Glutamatergic neuron (in vitro differentiated cells): ENCODE measurements at places on chromosomes 16 and 17.
A peak's percentile ranks its signal among the peaks of the same experiment; 100 is the strongest.

DNA sequence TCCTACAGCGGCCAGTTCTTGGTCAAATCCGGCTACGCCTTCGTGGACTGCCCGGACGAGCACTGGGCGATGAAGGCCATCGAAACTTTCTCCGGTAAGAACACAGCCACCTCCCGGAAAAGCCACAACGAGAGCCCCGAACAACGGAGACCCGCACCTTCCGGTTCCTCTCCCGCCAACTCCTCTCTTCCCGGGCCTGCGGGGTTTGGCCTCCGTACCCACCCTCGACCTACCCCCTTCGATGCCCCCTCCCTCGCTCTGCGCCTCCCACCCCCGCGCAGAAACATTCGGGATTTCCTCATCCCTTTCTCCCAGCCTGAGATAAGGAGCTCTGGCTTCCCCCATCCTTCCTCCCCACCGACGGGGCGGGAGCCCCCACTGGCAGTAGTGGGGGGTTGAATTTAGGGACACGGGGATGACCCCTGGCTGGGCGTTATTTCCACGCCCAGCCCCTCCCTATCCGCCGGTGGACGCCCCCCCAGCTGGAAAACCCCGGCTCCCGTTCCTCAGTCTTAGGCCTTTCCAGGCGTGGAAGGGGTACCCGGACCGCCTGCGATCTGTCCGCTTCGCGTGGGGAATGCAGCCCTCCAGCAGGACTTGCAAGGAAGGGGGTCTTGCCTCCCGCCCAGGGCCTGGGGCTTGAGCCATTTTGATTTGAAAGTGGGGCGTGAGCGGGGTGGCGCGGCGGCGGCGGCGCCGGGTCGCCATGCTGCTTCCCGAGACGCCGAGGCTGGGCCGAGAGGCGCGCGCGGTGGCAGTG lies 822 bp downstream of the IGF2BP1 start:
- DNase-seq = peak; percentile 52

- no peak for DNase-seq
Measured at GRCh38 chr16:26493751-26494150, 573.0 kb upstream of the C16orf82 start.

- DNase-seq = no peak
Measured at GRCh38 chr17:70369391-70369790, 200.1 kb downstream of the KCNJ2 start.

GRCh38 chr16:56360117-56361008 lies 65.0 kb downstream of the AMFR start:
- no peak for DNase-seq

GRCh38 chr17:50848711-50849110 lies 13.3 kb downstream of the WFIKKN2 start:
- DNase-seq = no peak

DNA sequence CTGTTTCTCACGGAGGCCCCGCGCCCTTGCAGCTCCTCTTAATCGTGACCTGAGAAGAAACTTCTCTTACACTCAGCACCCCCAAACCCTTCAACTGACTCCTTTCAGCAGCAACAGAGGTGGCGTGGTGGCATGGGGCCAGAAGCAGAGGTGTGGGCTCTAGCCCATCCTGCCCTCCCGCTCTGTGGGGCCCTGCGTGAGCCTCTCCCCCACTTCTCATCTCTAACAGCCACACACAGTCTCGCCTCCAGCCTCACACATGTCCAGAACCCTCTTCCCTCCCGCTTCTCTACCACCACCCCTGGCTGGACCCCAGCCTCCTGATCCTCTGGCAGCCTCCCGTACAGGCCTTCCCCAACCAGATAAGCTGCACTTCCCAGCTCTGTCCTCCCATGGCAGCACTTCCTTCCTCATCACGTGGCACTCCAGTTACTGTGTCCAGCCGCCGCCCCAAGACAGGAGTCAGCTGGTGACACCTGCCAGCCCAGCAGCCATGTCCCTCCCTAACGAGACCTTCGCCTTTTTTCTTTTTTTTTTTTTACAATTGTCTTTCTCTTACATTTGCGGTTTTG lies 30.5 kb downstream of the NSMCE1 start:
- no peak for DNase-seq

DNA sequence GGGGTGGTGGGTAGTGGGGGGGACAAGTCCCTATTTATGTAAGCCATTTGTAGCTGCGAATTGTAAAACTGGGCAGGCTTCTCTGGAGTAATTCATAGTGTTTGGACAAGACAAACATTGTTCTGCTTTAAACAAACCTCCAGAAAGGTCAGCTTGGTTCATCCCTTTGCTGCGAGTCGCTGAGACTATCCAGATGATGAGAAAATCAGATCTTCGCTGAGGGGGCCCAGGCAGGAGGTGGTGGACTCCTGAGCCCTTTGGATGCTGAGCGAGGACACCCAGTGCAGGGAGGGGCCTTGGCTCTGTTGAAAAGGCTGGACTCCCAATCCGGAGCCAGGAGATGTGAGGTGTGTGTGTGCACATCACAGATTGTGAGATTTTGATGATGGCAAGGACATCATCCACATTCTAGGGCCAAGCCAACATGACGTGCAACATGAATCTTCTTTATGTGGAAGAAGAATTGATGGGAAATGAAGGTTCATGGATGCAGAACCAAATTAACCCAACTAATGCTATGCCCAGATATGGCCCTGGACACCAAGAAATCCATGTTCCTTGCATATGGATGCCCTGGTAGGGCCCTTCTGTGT lies 15.0 kb upstream of the NTN1 start:
- DNase-seq = no peak

- no peak for DNase-seq
Measured at GRCh38 chr17:76251478-76252039, 11.3 kb upstream of the RNF157 start.

- no peak for DNase-seq
Measured at GRCh38 chr16:57358527-57359095, at the start of gene CCL22. TSS of gene CCL22 (plus strand) at chr16:57358783. CDS start at chr16:57358817, 34 bp downstream.

- no peak for DNase-seq
Measured at GRCh38 chr16:27235938-27236245, 32.6 kb downstream of the KDM8 start.

- DNase-seq = no peak
Measured at GRCh38 chr17:74280093-74280513, 6.1 kb downstream of the DNAI2 start.

DNA sequence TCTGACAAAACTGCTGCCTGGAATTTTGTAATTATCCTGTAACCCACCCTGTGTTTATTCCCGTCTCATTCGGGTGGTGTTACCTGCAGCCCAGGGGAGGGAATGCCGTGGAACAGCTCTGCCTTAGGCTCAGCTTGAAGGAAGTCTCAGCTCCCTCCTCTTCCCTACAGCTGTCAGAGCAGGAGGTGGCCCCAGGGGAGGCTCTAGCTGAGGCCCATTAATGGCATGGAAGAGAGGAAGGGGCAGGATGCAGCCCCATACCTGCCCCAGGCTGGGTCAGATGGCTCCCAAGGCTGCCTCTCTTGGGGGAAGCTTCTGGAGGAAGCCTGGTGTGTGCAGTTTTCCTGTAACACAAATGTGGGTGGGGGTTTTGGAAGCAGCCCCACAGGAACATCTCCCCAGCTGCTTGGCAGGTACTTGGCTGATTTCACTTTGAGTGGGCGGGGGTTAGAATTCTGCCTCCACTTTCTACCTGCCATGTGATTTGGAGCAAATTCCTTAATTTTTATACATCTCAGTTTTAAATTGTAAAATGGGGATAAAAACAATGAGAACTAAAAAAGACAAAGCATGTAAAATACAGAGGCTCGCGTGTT lies 103.9 kb downstream of the MGAT5B start:
- DNase-seq = peak; percentile 65

GRCh38 chr17:61384692-61385576 lies 14.7 kb upstream of the TBX2 start:
- peak; percentile 23 for DNase-seq

- DNase-seq = no peak
Measured at GRCh38 chr16:6835941-6836340, 496.7 kb upstream of the RBFOX1 start.

GRCh38 chr16:89052890-89053724 lies 40.5 kb upstream of the ACSF3 start:
- DNase-seq = no peak

- DNase-seq = no peak
Measured at GRCh38 chr16:4133897-4134372, 17.7 kb upstream of the ADCY9 start.

DNA sequence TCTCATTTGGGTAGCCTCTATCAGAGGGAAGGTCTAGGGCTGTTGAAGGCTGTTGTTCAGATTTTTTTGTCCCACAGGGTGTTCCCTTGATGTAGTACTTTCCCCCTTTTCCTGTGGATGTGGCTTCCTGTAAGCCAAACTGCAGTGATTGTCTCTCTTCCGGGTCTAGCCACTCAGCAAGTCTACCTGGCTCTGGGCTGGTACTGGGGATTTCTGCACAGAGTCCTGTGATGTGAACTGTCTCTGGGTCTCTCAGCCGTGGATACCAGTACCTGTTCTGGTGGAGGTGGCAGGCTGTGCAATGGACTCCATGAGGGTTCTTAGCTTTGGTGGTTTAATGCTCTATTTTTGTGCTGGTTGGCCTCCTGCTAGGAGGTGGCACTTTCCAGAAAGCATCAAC lies 23.3 kb upstream of the CCR7 start:
- no peak for DNase-seq

GRCh38 chr17:58005031-58005727 lies 1.9 kb downstream of the SRSF1 start:
- DNase-seq = no peak

GRCh38 chr17:16938031-16938430 lies 33.9 kb downstream of the TNFRSF13B start:
- no peak for DNase-seq

- DNase-seq = no peak
Measured at GRCh38 chr17:82937411-82938371, 97.9 kb upstream of the ZNF750 start.

DNA sequence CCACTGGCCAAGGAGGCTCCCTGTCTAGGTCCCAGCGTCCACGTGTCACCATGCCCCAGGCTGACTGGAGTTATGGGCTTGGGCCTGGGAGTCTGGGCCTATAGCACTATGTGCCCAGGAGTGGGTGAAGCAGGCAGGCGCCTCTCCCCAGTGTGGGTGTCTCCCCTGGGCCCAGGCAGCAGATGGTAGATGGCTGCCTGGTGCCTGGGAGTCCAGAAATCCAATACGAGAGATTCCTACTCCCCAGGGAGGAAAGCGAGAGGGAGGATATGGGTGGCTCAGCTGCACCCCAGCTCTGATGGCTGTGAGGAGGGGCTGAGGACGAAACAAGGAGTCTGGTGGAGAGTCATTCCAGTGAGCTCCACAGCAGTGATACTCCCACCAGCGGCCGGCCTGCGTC lies 5.0 kb downstream of the KCNH6 start:
- DNase-seq = no peak

- no peak for DNase-seq
Measured at GRCh38 chr16:48123104-48123788, 32.5 kb downstream of the ABCC12 start.

DNA sequence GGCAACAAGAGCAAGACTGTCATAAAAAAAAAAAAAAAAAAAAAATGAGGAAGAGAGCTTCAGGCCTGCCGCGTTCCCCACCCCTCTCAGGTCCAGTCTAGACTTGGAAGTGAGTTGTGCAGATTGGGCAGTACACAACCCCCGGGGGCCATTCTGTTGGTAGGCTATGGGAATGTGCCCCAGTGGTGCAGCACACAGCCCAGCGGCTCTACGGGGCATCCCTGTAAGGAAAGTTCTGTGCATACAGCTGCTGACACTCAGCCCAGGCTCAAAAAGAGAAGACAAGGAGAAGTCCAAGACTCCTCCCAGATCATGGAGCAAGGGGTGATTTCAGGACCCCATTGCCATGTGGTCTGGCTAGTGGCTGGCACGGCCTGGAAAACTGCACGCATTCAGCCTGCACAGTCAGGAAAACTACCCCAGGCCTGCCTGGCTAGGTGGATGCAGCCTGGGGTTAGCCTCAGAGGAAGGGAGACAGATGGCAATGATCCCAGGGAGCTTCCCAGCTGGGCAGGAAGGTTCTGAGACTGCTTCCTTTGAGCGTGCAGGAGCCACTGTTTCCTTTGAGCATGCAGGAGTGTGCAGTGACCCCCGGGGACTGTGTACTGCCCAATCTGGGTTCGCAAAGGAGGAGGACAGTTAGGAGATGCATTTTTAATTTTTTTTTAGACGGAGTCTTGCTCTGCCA lies 44.8 kb downstream of the PECAM1 start:
- DNase-seq = no peak

DNA sequence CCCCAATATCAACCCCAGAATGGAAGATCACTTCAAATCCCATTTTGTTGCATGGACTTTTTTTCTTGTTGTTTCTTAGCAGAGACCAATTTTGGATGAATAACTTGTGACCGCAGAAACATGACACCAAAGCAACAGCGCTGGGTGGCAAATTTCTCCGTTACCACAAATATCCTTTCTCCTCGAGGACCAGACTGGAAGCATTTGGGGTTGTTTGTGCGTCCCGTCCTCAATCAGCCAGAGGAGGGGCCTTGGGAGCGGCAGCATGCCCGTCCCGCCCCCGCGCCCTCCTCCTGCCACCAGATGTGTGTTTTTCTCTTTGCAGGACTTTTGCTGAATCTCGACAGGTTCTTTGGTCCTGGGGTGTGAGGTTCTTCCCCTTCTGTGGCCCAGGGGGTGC lies 282.5 kb upstream of the FOXF1 start:
- no peak for DNase-seq

- no peak for DNase-seq
Measured at GRCh38 chr17:42917236-42917603, 16.6 kb downstream of the G6PC1 start.

GRCh38 chr16:70784692-70785555 lies 16.0 kb downstream of the VAC14 start:
- DNase-seq = no peak
